ENCODE measurements at places on chromosomes 5 and 9. TPM values are rescaled to one million over a fixed set of nuclear protein-coding genes. Genes with fewer than 3 reads are reported as not detected.

- DNase-seq = no peak
Observed at GRCh38 chr9:749716-750115, 91.8 kb upstream of the DMRT1 start.

DNA sequence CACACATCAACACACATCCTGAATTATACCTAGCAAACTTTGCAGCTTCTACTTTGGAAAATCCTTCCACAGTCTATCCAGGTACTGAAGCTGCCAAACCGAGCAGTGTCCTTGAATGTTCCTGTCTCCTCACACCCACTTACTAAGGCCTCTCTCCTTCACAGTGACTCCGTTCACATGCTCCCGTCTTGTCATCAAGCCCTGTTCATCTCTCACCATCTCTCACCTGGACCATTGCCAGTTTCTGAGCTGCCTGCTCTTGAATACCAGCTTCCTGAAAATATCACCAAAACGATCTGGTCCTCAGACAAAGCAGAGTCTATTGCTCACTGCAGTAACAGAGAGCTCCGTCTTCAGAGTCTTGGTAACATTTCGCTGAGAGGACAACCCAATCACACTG lies 57.4 kb downstream of the GCNT1 start:
- no peak for DNase-seq

- no peak for DNase-seq
Observed at GRCh38 chr9:12933957-12934356, 159.1 kb downstream of the LURAP1L start.

GRCh38 chr5:113382731-113383130 lies 52.1 kb downstream of the TSSK1B start:
- no peak for DNase-seq

DNA sequence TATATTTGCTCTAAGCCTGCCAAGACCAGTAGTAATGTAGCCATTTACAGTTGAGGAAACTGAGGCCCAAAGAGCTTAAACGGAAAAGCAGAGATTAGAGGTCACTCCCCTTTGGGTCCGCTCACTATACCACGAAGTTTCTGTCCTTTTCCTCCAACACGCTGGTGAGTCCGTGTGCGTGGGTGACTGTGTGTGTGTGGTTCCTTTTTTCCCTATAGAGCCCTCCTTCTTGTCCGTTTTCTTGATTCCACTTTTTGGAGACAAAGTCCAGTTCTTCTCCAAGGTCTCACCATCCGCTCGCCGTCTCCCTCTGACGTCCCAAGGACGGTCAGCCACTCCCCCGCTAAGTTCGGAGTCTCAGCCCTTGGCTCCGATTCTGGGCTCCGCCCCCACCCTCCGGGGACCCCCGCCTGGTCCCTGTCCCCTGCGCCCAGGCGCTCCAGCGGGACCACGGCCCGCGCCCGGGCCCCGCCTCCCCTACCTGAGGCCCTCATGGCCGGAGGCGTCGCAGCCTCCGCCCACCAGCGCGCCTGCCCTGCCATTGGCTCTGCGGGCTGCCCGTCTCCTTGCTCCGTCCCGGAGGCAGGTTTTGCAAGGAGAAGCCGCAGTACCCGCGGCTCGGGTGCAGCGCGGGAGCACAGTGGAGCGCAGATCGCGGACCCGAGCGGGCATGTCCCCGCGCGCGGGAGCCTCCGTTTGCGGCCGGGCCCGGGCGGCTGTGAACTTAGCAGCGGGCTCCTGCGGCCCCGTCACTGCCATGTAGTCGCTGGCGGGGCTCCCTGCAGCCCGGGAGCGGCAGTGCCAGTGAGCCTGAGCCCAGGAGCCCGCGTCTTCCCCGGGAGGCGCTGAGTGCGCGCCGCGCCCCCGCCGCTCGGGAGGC lies at the start of gene MAST4:
MAST4 (plus strand) TSS at position 638 of the 880 bp plus-strand sequence. CDS start 263 bp downstream, outside the sequence.
- peak; percentile 94 for DNase-seq

DNA sequence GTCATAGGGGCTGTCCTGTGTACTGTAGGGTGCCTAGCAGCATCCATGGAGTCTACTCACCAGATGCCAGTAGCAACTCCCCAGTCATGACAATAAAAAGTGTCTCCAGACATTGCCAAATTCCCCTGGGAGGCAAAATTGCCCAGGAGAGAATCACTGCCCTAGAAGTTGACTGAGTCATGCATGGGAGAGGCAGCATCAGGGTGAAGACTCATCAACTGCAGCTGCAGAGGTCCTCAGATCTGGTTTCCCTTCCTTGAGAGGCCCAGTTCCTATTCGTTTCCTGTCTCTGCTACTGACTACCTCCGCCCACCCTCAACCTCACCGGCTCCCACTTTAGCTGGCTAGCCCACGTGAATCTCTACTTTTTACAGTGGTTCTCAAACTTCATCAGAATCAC lies 88.6 kb upstream of the AGXT2 start:
- DNase-seq = no peak

GRCh38 chr5:165834891-165835290 lies 2329.5 kb downstream of the MAT2B start:
- no peak for DNase-seq

- no peak for DNase-seq
Observed at GRCh38 chr9:21715408-21715807, 87.0 kb upstream of the MTAP start.

- DNase-seq = no peak
Observed at GRCh38 chr9:110157823-110158664, 49.9 kb downstream of the C9orf152 start.

DNA sequence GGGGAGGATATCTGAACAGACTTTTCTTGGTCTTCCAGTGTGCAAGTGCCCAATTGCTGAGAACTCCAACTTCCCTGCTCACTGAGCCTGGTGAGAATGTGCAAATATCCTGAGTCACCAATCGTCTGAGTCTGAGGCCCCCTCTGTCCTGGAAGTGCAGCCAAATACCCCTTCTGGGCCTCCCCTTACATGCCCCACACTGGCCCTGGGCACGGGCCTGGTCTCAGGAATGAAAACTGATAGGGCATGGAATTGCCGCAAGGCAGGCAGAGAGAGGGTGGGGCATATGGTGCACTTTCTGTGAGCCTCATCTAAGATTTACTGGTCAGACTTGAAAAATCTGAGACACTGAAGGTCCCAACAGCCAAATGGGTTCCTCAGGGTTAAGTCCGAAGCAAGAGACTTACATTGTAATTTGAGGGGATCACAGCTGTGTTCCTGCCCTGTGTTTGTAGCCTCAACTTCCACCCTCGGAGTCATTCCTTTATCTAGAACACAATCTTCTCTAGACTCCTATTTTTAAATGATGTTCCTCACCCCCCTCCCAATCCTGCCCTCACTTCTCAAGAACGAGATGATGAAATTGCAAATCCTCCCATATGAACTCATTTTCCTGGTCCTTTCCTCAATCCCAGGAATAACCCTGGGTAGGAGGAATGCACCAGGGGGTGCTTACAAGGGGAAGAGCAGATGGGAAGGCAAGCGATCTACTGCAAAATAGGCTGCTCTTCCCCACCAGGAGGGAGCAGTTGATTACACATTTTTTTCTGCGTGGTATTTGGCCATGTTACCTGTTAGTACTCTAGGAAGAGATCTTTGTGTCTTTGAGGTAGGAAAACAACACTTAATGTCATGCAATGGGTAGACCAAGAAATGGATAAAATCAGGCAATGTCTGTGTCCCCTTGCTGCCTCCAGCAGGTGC lies 34.6 kb upstream of the ARHGAP26 start:
- DNase-seq = peak; percentile 35

DNA sequence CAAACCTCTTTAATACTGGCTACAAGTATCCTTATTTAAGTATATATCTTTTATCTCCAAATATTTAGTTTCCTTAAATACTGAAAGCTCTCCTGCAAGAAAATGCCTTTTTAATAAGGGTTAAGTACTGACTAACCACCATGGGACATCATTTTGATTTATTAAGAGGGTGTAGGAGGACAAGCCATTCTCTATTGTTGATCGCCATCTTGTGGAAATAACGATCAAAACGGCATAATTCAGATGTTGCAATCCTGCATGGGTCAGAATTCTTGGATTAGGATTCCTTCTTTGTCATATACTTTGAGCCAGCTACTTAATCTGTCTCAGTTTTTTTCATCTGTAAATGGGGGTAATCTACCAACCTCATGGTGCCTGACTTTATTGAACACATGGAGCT lies 28.7 kb upstream of the C5orf46 start:
- no peak for DNase-seq

- DNase-seq = peak; percentile 83
Observed at GRCh38 chr5:1319436-1320256, 24.8 kb upstream of the TERT start.

DNA sequence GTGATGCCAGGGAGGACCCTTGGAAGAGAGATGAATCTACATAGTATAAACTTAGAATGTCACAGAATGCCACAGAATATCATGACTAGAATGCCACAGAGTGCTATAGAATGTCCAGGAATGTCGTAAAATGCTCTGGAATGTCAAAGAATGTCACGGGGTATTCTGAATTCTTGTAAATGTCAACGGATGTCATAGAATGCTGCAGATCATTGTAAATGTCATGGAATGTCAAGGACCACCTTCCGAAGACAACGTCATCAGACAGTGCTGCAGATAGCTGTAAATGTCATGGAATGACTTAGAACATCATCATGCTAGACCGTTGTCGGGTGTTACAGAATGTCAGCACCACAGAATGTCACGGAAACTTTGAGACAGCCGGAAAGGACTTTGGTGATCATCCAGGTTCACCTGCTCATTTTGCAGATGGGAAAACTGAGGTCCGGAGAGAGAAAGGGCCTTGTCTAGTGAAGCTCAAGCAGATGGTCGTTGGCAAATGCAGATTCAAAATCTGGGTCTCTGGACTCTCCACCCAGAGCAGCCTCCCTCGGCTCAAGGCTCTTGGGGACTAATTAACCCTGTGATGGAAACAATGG lies 117.1 kb downstream of the LHX2 start:
- DNase-seq = no peak

- no peak for DNase-seq
Observed at GRCh38 chr5:65461490-65461889, 20.2 kb downstream of the ADAMTS6 start.

- DNase-seq = no peak
Observed at GRCh38 chr5:175520321-175520720, 42.0 kb downstream of the SFXN1 start.

GRCh38 chr9:121935739-121936138 lies 157.4 kb downstream of the TTLL11 start:
- DNase-seq = no peak

GRCh38 chr5:151245680-151246219 lies 7.2 kb upstream of the GM2A start:
- no peak for DNase-seq

DNA sequence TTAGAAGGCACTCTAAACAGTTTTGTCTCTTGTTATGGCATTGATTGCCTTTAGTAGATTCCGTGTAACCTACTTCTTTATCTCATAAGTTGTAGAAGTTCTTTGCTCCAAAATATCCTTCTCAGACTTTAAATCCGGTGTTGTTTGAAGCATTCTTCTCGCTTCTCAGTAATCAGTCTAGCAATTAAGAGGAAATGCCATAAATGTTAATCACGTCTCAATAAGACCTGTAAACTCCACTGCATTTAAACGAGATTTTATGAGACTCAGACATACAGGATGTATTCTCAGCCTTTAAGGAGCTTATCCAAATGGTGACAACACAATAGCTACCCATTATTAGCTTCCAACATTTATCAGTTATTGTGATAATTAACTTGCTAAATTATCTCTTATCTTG lies 7.7 kb upstream of the C5 start:
- no peak for DNase-seq

DNA sequence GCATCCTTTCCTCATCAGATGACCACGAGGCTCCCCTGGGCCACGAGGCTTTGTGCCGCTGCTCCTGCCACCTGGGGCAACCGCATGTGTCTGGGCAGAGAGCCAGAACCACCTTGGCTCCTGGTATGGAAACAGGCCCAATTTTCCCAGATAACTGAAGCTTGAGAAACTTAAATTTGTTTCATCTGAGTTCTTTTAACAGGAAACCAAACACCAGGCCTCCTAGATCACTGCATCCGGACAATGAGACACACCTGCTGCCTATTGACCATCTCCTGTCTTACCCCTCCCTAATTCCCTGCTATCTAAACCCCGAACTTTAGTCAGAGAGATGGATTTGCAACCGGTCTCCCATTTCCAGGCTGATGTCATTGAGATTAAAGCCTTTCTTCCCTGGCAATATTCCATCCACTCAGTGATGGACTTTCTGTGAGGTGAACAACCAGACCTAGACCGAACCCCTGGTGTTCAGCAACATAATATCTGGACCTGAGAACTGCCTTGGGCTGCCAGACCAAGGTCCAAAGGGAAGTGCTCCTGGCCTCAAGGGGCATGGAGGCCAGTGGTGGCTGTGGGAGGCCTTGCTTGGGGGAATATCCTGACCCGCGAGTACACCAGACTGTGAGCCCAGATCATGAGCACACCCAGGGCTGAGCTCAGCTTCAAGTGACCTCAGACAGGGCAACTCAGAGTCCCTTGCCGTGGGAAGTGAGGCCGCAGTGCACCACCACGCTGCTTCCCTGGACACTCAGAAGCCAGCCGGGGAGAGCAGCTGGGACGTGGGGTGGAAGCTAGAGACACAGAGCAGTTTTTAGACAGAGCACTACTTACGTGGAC lies 199.7 kb downstream of the HSPA4 start:
- no peak for DNase-seq

GRCh38 chr5:147479949-147480348 lies 29.9 kb downstream of the DPYSL3 start:
- no peak for DNase-seq

GRCh38 chr9:4101667-4102066 lies 198.2 kb downstream of the GLIS3 start:
- DNase-seq = no peak

- DNase-seq = no peak
Observed at GRCh38 chr5:142576303-142576702, 109.6 kb downstream of the FGF1 start.

DNA sequence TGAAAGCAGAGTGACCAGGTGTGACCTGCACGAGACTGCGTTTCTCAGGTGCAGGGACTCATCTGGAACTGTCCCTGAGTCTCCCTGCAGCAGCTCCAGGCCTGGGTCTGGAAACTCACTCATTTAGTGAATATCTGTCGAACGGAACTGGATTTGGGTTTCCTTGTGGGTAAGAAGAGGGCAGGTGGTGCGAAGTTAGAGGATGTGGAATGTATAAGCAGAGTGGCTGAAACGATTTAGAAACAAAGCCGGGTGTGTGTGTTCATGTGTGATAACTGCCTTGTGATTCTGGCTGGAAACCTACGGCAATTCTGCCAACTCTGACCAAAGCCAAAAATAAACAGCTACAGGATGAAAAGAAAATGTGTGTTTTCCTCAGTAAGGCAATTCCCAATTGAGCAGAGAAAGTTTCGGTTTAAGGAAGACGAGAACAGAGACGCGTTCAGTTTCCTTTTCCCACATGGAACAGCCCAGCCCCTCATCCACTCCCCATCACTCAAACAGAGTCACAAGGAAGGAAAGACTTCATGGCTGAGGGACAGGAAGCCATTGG lies 130.3 kb downstream of the NSG2 start:
- no peak for DNase-seq

- no peak for DNase-seq
Observed at GRCh38 chr9:16869882-16870595, 431 bp downstream of the BNC2 start.

GRCh38 chr5:60630179-60630578 lies 69.8 kb downstream of the DEPDC1B start:
- DNase-seq = no peak

GRCh38 chr5:83494087-83494620 lies 22.6 kb downstream of the VCAN start:
- DNase-seq = no peak

Gene ZNF883
- total RNA-seq = 2.5 TPM

Gene CCNB1
- total RNA-seq = 4.9 TPM

Gene NAIF1
- 5.7 TPM for total RNA-seq

Gene FGF1
- 9.9 TPM for total RNA-seq

Gene GLRA1
- not detected for total RNA-seq

Gene CCDC192
- total RNA-seq = 0.51 TPM

Gene BHMT2
- total RNA-seq = 60.6 TPM

Gene NEUROG1
- total RNA-seq = not detected

Gene SPINK6
- not detected for total RNA-seq

Gene PANK3
- total RNA-seq = 55.1 TPM

Gene UBAP1
- 56.0 TPM for total RNA-seq

Data from mesenteric fat pad (tissue), 1 donor.